ENCODE measurements at places on chromosomes 3 and 15.
A peak's percentile ranks its signal among the peaks of the same experiment; 100 is the strongest.

DNA sequence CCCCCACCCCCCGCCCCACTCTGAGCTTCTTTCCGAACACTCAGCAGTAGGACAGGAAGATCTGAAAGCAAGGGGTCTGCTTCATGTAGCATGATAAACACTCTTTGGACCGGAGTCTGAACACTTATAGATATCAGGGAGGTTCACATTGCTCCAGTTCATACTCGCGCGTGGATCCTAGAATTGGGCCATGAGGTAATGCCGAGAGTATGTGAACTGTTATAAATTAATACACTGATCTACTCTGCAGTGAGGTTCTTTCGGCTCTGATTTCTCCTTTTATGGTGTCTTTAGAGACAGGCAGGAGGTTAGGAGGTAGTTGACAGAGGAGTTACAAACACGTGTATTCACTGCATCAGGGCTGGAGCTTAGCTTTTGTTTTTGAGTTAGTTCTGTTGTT is 223.0 kb downstream of the THSD4 start:
- DNase-seq: no peak

- peak; percentile 32 for DNase-seq
Observed at GRCh38 chr3:79490165-79491028, 277.4 kb downstream of the ROBO1 start.

GRCh38 chr3:118781232-118781631 is 253.4 kb downstream of the IGSF11 start:
- DNase-seq: no peak

GRCh38 chr15:56752986-56753385 is 19.7 kb upstream of the ZNF280D start:
- no peak for DNase-seq

- no peak for DNase-seq
Observed at GRCh38 chr3:49536875-49537533, 17.3 kb upstream of the BSN start.

DNA sequence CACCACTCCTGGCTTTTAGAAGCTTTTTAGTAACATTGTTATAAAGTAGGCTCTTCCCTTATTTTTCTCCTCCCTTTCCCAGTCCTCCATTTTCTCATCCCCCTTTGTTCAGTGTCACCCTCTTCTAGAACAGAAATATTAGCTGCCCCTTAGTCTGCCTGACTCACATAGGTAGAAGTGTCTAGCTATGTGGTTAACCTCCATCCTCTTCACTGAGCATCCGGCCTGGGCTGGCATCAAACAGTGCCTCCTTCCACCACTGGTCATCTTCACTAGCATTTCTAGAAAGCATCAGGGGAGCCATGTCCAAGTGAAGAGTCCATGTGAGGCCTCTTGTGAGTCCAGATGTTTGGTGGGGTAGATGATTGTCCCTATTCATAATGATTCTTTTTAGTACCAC is 70.0 kb upstream of the SKOR1 start:
- DNase-seq: no peak

GRCh38 chr3:7207125-7207524 is 346.2 kb downstream of the GRM7 start:
- DNase-seq: no peak

- no peak for DNase-seq
Observed at GRCh38 chr3:133393204-133393603, 6.7 kb upstream of the BFSP2 start.

GRCh38 chr3:9915254-9916141 is 1.4 kb upstream of the IL17RC start:
- peak; percentile 74 for DNase-seq

DNA sequence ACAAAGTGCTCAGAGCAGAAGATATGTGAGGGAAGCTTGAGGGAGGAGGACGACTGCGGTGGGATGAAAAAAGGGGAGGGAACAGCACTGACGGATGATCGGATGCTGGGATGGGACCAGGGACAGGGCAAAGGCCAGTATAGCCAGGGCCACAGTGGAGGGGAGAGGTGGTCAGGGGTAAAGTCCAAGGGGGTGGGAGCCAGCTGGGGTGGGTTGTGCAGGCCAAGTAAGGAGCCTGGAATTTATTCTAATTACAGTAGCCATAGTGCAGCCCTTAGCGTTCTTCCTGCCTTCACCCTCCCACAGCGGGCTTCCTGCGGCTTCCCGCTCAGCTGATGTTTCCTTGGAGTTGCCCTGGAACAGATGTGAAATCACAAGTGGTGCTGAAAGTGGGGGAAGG is 7.6 kb upstream of the APEH start:
- no peak for DNase-seq

GRCh38 chr3:159169828-159170227 is 368.0 kb downstream of the MFSD1 start:
- peak; percentile 33 for DNase-seq

DNA sequence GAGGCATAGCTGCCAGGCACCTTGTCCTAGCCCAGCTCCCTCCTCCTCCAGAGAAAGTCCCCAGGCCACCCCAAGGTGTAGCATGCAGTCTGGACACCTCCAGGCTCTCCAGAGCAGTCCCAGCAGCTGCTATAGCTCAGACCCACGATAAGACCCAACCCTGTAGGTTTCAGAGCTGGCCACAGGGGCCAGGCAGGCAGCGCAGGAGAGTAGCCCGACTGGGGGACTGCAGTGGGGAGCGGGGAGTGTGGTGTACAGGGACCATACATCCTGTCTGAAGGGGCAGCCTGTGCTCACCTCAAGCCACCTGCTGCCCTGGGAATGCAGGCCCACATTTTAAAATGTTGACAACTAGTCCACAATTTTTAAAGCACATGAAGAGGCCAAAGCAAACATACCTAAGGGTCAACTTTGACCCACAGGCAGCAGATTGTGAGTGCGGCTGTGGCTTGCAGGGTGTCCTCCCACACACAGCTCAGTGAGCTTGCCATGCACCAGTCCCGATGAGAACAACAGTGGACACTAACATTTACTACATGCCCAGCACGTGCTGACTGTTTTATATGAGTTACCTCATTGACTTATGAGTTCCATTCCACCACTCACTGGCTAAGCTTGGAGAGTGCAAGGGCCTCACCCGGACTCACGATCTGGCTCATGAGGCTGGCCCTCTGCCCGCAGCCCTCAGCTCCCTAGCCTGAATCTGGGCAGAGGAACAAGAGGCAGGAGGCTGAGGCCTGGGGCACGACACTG is 81.4 kb downstream of the DNAJB8 start:
- no peak for DNase-seq

- DNase-seq: no peak
Observed at GRCh38 chr3:126358816-126359181, 1.6 kb upstream of the KLF15 start.

DNA sequence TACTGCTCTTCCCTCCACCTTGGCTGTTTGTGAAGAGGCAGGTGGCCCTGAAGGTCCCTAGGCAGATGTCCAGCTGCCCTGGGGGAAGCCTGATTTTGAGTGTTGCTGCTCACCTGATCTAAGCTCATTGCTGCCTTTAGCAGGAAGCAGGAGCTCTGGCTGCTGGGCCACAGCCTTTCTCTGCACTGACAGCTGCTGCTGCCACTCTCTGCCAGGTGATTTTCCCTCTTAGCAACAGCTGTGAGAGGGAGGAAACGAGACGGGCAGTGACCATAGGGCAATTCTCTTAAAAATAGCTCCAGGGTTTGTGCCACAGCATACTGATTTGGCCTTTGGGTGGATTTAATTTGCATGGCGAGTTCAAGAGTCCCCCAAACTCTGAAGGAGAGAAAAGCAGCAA is 415.8 kb upstream of the SEMA6D start:
- no peak for DNase-seq

- no peak for DNase-seq
Observed at GRCh38 chr3:171221104-171221503, 194.6 kb upstream of the SLC2A2 start.

GRCh38 chr15:52652984-52653383 is 26.2 kb downstream of the ATOSA start:
- DNase-seq: peak; percentile 41

DNA sequence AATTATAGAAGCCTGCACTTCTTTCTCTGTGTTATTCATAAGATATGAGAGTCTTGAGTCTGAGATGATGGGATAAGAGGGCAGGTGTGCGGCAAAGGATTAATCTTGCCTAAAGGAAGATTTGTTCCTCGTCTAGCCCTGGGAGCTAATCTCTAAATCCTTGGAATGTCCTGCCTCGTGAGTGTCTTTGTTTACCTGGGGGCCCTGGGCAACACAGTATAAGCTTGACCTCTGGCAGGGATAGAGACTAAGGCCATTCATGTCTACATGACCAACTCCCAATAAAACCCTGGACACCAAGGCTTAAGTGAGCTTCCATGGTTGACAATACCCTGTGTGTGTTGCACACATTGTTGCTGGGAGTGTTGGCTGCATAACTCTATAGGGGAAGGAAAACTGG is 3.2 kb upstream of the AGBL1 start:
- DNase-seq: no peak

DNA sequence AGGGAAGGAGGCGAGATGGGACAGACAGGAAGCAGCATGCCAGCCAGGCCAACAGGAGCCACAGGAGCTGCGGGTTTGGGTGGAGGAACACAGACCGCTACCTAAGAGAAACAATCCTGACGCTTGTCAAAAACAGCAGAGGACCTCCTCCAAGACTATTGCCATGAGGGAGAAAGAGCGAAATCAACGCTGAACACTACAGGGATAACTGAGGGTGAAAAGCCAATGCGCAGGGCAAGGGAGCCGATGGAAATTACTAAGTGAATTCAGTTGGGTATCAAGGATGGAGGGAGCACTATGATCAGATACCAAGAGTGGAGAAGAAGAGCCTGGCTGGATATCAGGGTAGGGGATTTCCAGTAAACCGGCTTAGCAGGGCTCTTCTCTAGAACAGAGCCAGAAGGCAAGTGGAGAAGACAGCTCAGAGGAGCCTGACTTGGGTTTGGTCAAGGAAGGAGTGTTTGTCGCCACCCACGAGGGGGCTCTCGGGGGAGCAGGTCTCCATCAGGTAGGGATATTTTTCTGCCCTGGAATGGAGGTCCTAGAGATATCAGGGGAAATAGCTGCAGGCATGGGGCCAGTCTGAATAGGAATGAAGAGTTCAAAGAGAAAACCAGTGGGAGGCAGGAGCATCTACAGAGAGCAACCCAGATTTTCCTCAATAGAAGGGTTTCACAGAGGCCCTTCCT is 48.4 kb downstream of the SLC41A3 start:
- peak; percentile 4 for DNase-seq

DNA sequence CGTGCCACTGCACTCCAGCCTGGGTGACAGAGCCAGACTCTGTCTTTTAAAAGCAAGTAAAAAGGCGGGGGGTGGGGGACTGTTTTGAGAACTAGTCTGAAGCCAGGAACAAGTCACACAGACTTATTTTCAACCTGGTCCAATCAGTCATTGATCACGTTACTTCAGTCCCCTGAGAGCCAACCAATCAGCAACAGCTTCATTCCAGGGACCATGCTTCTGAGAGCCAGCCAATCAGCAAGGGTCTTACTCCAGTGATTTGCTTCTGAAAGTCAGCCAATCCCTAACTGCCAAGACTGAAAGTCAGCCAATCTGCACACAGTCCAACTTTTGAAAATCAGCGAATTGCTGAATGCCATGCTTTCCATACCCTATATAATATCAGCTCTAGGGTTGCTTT is 48.6 kb upstream of the C15orf39 start:
- no peak for DNase-seq

DNA sequence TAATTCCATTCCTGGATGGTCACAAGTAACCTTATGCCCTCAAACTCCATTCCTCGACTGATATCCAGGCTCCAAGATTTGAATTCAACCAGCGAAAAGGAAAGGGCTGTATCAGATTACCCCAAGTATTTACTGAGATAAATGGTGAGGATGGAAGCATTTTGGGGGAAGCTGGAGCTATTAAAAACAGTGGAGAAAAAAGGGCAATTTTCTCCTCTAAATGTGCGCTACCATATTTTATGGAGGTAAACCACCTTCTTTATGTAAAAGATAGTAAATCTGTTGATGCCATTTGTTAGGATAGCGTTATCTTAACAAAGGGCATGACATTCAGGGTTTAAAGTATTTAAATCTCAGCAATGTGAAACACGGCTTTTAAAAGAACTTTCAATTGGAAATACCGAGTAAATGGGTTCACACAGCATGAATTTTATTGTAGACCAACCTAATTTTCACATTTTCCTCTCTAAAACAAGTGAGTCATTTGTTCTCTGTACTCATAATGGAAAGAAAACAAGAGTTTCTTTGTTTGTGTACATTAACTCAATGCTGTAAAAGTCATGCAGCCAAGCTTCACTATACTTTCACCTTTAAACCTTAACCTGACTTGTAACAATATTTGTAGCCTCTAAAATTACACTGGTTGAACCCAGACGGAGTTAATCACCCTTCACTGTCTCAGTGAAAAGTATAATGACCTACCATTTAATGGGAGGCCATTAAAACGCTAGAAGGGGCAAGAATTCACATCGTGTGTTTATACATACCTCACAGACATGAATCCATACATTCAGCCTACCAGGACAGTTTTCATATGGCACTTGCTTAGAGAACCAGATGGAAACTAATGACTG is 773.4 kb downstream of the ROBO1 start:
- no peak for DNase-seq

Measured in colonic mucosa (tissue), 4 donors.